ENCODE measurements at places on chromosomes 4 and X. TPM values are rescaled to one million over a fixed set of nuclear protein-coding genes. Genes with fewer than 3 reads are reported as not detected.

The C4orf50 gene
- under 0.01 TPM for total RNA-seq

The TEX13D gene
- not detected for total RNA-seq

The GUCY1A1 gene
- 84.0 TPM for total RNA-seq

DNA sequence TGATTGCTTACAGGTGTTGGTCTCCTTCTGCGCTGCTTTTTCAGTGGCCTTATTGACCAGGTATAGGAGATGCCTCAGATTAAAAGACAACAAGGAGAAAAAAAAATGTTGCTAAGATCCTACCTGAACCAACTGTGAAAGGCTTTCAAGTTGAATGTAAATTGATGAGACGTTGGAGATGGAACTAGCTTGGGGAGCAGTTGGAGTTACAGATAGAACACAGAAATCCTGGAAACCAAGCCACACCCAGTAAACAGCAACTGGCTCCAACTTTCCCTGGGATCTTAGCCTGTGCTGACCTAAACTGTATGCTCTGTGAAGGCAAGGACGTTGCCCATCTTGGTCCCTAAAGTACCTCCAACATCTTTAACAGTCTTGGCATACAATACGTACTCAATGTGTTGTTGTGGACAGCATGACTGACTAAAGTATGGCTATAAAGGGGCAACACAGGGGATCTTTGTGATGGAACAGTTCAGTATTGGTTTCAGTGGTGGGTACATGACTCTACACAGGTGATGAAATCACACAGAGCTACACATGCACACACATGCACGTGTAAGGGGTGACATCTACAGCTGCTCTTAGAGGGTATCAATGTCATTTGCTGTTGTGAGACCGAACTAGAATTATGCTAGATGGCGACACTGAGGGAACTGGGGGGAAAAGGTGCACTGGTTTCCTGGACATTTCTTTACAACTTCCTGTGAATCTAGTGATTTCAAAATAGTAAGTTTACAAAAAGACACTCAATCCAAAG is 22.3 kb downstream of the GAB3 start:
- DNase-seq, result no peak

DNA sequence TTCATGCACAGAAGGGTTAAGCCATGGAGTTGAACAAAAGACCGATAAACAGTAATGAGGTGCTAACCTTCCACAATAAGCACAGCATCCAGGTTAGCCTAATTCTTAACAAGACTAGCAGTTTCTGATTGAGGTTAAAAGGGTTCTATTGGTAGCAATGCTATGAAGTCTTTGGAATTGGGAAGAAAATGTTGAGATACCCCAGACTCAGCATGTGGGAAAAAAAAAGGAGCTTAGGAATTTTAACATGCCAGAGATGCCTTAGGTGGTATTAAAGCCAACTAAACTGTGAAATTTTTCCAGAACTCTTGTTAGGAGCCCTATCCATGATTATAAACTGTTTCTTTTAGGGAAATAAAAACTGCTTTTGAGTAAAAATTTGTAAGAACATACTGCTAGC is 391.7 kb downstream of the GABRG1 start:
- no peak for DNase-seq

DNA sequence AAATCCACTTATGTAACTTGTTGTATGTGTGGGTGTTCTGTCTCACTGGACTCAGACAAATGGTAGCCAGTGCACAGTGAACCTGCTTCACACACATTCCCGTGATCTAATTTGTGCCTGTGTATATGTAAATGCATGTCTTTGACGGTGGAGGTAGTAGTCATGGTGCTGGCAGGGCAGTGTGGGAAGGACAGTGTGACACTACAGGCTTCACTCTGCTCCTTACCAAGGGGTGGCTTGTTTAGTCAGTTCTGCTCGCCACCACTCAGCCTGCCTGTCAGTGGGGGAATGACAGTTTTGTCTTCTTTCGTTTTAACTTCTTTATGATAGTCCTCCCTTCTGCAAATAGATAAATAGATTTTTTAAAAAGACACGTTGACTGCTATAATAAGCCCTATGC is 17.7 kb upstream of the PAQR3 start:
- DNase-seq, result no peak

GRCh38 chr4:70660106-70660505 is 6.2 kb downstream of the JCHAIN start:
- no peak for DNase-seq

GRCh38 chrX:118637997-118638396 is 89.4 kb upstream of the IL13RA1 start:
- no peak for DNase-seq

- DNase-seq, result no peak
These were observed 501.6 kb downstream of the PPARGC1A start for GRCh38 chr4:23388255-23388654.
